Stimulated activated CD4-positive, alpha-beta T cell treated with anti-CD3 and anti-CD28 coated beads, Interleukin-1b, Interleukin-23, amount 100 ng/mL, for 4 hours (primary cell): ENCODE measurements at places on chromosomes 12 and 14.
A peak's percentile ranks its signal among the peaks of the same experiment; 100 is the strongest.

- no peak for DNase-seq
Observed at GRCh38 chr12:76633415-76633814, 73.8 kb upstream of the OSBPL8 start.

GRCh38 chr12:31386364-31386777, 60.4 kb upstream of the SINHCAF start:
- no peak for DNase-seq

DNA sequence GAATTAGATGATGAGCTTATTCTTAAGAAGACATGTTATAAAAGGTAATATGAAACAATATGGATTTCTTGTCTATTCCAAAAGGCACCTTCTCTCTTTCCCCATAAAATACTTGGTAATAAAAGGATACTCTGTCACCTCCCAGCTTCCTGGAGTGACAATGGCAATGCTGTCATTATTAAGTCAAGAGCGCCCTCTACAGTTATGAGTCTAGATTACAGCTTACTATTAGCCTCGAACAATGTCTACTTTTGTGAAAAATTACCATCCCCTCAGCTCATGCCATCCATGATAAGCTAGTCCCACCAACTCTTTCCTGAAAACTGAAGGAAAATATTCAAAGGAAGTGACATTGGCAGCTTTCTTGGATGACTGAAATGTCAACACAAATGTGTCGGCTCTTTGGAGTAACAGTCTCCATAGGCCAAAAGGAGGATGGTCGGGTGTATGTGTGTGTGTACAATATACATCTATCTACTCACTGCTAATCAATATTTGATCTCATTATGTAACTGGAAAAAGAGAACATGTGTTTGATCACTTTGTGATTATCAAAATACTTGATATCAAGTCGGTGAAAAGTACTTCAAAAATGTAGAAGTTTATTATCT, 48.7 kb upstream of the CDKN3 start:
- DNase-seq: no peak

- DNase-seq: no peak
Observed at GRCh38 chr12:131355361-131356245, 355.3 kb upstream of the SFSWAP start.

- no peak for DNase-seq
Observed at GRCh38 chr14:75875958-75876357, 105.8 kb downstream of the TGFB3 start.

DNA sequence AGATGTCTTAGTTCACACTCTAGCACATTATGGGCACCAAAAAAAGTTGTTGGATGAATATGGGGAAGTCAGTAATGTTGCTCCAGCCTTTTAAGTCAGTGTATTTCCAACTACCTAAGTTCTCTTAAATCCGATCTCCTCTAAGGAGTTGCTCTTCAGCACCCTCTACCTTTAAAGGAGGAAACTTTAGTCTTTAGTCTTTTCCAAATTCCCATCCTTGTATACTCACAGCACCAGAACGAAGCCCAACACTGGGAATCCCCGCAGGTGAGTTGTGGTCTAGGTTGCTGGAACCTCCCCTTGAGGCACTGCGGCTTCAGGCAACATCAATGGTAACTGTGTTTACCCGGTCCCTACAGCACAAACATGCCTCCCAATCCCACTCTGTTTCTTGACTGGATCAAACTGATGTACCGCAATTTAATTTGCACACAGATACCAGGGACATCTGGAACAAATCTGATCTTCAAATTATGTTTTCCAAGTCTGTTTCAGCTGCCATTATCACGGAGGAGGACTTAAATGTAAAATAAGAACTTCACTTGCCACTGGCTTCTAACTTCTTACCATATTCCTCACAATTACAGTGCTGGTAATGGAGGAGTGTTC, 179.0 kb downstream of the FOXN3 start:
- DNase-seq: no peak

- no peak for DNase-seq
Observed at GRCh38 chr14:50862036-50862570, 9.8 kb upstream of the ABHD12B start.

DNA sequence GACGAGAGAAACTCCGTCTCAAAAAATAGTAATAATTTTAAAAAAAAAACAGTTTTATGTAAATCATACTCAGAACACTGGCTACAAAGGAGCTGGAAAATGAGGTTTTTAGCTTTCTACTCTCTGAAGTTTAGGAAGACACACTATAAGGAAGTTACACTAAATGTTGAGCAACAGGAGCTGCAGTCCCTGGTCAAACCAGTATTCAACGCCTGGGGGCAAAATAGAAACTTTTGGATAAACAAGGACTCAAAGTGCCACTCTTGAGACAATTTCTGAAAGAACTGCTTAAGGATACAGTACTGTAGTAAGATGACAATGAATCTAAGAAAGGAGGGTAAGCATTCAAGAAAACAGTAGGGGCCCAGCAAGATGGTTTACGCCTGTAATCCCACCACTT, 29.3 kb downstream of the ACTR6 start:
- DNase-seq: no peak

DNA sequence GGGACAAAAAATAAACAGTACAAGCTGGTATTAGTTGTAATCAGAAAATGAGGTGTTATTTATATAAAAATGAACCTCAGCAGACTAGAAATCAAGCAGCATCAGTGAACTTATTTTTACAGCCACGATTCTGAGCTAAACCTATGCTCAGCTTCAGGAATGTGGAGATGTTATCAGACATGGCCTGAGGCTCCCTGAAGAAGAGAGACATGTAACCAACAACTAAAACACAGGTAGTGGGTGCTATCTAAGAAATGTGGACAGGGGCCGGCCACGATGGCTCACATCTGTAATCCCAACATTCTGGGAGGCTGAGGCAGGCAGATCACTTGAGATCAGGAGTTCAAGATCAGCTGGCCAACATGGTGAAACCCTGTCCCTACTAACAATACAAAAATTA, 534.3 kb downstream of the VRK1 start:
- no peak for DNase-seq

- DNase-seq: no peak
Observed at GRCh38 chr12:11555743-11556625, 93.5 kb upstream of the ETV6 start.

DNA sequence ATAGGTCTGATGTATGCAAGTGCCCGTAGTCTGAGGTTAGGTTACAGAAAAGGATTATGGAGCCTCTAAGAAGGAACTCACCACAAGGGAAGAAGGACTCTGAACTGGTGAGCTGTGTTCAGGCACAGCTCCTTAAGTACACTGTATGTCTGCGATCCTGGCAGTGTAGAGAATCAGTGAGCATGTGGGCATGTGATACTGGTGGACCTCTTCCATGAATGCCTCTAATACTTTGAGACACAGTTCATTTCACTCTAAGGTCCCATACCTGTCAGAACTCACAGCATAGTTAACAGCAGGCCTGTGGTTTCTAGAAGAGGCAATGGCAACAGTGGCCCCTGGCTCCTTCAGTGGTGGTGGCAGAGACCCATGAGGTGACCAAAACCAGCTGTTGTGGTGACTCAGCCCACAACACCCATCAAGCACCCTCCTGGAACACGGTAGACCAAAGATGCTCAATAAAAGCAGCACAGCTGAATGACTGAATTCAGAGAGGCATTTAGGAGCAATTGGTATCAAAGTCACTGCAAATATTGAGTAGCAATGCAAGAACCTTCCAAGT, 6.9 kb upstream of the OR6J1 start:
- DNase-seq: no peak

DNA sequence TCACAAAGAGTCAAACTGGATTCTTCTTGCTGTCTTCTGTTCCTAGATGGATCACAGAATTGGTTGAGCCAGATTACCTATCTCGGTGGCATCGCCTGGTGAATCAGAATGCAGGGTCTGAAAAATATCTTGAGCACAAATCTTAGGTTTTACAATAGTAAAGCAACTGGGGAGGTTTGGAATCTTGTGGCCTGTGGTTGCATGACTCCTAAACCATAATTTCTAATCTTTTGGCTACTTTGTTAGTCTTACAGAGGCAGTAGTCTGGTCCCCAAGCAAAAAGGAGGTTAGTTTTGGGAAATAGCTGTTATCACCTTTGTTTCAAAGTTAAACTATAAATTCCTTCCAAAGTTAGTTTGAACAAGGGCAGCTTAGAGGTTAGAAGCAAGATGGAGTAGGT, 1488.5 kb upstream of the FLRT2 start:
- DNase-seq: no peak

- no peak for DNase-seq
Observed at GRCh38 chr12:14589169-14590004, 21.7 kb upstream of the PLBD1 start.

GRCh38 chr14:60328583-60328982, 79.6 kb downstream of the PPM1A start:
- no peak for DNase-seq

GRCh38 chr12:65614259-65614889, 209.9 kb upstream of the HMGA2 start:
- no peak for DNase-seq

GRCh38 chr14:100067971-100068959, 3.0 kb downstream of the EVL start:
- peak; percentile 77 for DNase-seq

DNA sequence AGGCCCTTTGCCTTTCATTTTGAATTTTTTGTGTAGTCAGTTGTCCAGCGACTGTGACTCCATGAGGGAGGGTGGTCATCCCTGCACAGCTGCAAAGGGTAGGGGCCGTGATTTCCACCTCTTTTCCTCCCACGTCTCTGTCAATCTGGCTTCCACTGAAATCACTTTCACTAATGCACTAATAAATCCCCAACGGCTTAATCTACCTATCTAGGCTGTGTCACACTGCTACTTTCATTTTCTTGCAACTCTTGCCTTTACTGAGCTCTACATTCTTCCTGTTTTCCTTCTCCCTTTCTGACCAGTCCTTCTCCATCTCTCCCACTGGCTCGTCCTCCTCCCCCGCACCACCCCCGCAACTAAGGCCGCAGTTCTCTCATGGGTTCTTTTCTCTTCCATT, 212.3 kb upstream of the FOXN3 start:
- DNase-seq: no peak

DNA sequence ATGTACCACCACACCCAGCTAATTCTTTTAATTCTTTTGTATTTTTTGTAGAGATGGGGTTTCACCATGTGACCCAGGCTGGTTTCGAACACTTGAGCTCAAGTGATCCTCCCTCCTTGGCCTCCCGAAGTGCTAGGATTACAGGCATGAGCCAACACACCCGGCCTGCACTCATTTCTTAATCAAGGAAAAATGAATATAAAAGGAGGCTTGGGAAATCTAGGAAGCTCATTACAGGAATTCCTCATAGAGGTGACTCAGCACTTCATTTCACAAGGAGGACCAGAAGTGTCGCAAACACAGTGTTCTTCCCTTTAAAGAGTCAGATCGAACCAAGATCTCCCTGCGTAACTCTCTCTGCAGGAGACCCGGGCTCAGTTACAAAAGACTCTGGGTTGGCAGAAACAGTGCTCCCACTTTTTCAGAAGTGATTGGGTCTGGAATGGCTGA, 30.3 kb downstream of the NFKBIA start:
- DNase-seq: no peak

DNA sequence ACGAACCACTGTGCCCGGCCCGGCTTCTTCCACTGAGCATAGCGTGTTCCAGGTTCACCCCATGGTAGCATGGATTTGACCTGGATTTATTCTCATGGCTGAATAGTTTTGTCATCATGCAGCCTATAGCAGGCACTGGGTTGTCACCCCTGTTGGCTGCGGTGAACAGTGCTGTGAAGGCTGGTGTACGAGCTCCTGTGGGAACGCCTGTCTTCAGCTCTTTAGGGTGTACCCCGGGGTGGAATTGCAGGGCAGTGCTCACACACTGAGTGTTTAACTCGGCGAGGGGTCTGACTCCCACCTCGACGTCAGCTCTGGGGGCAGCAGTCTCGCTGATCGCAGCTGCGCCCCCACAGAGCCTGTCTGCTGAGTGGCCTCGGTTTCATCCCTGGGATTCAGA, 15.3 kb downstream of the MMP17 start:
- DNase-seq: no peak

- no peak for DNase-seq
Observed at GRCh38 chr12:103303484-103303883, 192.3 kb downstream of the C12orf42 start.

GRCh38 chr12:52495389-52495788, 2.3 kb upstream of the KRT6A start:
- DNase-seq: no peak

DNA sequence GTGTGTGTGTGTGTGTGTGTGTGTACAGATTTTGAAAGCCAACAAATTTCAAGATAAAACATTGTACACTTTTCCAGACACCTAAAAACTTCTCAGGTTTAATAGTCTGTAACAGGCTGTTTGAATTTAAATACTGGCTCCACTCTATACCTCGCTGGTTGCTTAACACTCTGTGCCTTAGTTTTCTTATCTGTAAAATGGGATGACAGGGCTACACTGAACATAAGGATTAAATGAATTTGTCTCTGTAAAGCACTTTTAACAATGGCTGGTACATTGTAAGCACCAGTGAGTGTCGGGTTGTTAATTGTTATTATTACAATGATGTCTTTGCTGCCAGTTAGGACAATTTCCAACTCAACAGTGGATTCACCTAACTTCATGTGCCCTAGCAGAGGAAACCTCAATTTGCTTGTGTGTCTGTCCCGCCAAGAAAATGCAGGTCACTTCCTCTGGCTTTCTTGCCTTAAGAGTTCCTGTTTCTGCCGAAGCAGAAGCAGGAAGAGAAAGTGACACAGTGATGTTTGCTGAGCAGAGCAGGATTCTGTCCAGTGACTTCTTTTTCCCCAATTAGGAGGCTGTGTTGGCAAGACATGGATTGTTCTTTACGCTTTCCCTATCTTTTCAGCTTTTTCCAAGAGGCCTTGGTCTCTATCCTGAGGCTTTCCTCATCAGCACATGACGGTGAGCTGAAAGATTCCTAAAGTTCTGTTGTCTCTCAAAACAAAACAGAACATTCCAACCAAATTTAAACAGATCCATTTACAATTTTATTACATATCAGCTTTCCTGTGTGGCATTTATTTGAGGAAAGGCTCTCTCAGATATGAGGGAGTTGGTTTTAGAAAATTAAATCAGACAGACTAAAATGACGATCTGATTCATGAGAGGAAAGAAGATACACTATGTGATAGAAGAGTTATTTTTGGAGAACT, 154.1 kb upstream of the ATP2B1 start:
- DNase-seq: no peak

DNA sequence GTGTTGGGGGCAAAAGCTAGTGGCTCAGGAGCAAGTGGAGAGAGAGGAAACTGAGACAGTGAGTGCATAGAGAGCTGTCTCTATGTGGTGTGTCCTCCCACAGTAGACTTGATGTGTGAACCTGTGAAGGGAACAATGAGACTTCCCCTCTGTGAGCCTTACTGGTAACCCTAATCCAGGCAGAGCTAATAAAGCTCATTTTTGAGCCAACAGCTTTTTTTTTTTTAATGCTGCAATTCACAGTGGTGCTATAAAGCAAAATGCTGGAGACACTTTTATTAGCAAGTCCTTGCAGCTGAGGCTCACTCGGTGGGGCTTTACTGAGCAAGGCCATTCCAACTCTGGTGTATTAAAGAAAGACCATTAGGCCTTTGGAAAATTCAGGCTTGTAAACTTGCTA, 26.9 kb downstream of the FBXW8 start:
- DNase-seq: no peak

DNA sequence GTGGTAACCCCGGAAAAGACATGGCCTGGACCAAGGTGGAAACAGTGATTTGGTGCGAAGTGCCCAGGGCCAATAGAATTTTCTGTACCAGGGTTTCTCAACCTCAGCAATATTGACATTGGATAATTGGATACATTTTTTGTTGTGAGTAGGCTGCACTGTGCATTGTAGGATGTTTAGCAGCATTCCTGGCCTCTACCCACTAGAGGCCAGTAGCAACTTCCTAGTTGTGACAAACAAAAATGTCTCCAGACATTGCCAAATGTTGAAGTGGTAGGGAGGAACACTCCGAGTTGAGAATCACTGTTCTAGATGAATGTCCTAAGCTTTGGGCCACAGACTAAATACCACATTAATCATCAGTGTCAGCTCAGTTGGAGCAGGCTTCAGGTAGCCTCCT, 6.2 kb upstream of the CGRRF1 start:
- DNase-seq: no peak
